Activated T-cell treated with anti-CD3 and anti-CD28 coated beads, Interleukin-2, amount 50 U/mL, for 1 hour (primary cell): ENCODE measurements at places on chromosomes 6 and 20.

- DNase-seq: no peak
Measured at GRCh38 chr6:109300874-109301273, 81.4 kb downstream of the CD164 start.

GRCh38 chr6:87074101-87074621, 20.7 kb downstream of the CGA start:
- DNase-seq: no peak

DNA sequence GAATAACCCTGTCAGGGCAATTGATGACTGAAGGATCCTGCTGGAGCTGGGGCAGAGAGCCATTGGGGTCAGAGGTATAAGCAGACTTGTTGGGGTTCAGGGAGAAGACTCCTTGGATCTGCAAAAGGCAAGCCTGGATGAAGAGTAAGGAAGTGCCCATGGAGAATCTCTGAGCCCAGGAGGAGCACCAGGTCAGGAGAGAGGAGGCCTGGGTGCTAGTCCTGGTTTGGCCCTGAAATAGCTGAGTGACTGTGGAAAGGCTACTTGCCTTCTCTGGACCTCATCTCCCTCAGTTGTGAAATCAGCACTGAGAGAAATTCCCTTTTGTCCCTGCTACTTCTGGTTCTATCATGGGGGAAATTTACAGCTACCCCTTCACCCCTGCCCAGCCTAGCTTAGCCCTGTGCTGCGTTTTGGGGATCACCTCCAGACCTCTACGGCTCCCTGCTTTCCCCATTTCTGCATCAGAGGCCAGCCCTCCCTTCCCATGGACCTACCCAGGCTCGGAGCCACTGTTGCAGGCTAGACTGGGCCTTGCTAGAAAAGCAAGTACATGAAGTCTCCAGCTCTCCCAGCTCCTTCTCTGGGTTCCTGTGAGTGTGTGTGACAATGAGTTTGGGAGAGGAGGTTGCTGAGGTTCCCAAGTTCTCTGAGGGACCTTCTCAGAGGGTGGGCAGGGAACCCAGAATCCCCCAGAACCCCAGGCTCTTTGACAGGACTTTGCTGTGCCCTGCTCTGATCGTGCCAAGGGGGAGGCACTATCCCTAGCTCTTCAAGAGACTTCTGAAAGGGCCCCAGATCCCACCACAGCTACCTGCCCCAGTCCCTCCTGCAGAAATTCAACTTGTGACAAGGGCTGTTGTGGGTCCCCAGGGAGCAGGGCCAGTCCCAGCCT, 2.3 kb upstream of the NCR2 start:
- DNase-seq: no peak

- DNase-seq: no peak
Measured at GRCh38 chr6:45686841-45687569, 309.3 kb upstream of the SUPT3H start.

DNA sequence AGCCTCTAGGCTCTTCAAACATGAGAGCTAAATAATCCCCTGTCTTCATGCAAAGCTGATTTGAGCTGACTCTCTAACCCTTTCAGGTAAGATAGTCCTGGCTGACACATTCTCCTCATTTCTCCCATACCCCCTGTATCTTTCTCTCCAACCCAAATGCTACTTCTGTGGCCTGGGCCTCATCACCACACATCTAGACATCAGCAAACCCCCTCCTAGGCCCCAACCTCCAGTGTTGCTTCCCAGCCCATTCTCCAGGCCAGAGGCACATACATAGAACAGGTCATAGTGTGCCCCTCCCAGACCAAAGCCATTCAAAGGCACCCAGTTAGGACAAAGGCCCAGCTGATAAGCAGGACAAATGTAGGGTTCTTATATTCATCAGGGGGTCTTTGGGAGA, 84.9 kb downstream of the ANKRD60 start:
- DNase-seq: no peak

- DNase-seq: peak; percentile 48
Measured at GRCh38 chr20:16434062-16434664, 139.1 kb downstream of the KIF16B start.

GRCh38 chr20:50815162-50815989, 20.5 kb downstream of the BCAS4 start:
- no peak for DNase-seq

DNA sequence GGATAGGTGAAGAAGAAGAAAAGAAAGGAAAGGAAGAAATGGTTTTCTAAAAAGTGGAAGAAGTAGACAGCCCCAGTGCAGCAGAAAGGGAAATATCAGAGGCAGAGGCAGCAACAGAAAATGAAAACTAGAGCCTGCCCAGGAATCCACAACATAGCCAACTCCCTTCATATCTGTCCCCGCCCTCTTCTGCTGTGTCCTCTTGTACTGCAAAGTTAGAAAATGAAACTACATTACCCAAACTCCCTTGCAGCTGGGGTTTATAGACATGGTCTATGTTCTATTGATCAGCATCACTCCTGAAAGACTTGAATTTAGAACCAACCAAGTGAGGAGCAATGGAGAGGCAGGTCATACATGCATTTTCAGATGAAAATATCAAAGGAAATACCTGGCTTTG, 200.5 kb upstream of the PHACTR1 start:
- DNase-seq: no peak

GRCh38 chr20:48262466-48262865, 477.2 kb upstream of the SULF2 start:
- DNase-seq: no peak

DNA sequence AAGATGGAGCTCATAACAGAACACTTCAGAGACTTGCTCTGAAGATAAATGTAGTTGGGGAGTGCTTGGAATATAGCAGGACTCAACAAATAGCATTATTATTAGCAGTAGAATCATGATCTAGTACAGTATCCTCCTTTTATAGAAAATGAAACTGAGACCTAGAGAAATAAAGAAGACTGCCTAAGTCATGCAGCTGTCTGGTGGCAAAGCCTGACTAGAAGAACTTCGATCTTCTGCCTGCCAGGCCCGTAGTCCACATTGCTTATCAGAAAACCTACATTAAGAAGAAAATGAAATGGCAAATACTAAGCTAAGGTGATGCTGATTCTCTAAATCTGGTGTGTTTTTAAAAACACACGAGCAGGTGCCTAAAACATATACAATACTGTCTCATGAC, 46.4 kb upstream of the DST start:
- DNase-seq: no peak

DNA sequence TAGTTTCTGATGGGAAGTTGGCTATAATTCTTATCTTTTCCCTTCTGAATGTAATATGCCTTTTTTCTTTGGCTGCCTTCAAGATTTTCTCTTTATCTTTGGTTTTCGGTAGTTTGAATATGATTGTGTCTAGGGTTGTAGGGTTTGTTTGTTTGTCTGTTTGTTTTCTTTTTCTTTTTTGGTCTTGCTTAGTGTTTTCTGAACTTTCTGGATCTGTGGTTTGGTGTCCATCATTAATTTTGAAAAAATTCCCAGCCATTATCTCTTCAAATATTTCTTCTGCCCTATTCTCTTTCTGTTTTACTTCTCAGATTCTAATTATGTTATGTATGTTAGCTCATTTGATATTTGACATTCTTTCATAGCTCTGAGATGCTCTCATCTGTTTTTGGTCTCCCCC, 79.4 kb downstream of the CHMP4B start:
- no peak for DNase-seq

DNA sequence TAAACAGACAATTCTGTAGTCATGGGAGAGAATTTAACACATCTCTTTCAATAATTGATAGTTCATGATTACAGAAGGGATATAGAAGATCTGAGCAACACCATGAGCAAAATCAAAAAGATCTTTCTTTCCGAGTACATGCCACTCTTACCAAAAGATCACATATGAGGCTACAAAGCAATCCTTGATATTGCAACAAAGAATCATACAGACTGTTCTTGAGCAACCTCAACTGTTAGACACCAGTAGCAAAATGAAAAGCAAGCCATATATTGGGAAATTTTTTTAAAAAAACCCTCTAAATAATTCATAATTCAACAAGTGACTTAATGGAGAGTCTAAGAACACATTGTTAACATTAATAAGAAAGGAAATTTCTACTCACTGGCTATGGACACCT, 3.6 kb upstream of the CD83 start:
- no peak for DNase-seq

DNA sequence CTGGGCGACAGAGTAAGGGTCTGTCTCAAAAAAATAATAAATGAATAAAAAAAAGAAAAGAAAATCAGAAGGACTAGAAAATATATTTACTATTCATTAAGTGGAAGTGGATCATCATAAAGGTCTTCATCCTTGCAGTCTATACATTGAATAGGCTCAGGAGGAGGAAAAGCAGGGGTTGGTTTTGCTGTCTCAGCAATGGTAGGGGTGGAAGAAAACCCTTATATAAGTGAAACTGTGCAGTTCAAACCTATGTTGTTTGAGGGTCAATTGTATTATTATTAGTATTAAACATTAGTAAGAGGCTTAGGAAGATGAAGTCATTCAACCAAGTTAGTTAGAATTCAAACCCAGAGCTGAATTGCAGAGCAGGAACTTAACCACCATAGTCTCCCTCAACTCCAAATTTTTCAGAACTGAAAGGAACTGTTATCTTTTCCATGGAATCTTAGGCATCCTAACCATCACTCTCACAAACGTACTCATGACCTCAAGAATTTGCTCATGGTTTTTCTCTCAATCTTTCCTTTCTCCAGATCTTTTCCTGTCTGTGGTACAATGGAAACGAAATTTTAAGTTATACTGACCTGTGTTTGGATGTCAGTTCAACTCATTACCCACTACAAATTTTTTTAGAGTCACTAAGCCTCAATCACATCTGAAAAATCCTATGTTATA, 7.7 kb upstream of the SMIM13 start:
- no peak for DNase-seq

DNA sequence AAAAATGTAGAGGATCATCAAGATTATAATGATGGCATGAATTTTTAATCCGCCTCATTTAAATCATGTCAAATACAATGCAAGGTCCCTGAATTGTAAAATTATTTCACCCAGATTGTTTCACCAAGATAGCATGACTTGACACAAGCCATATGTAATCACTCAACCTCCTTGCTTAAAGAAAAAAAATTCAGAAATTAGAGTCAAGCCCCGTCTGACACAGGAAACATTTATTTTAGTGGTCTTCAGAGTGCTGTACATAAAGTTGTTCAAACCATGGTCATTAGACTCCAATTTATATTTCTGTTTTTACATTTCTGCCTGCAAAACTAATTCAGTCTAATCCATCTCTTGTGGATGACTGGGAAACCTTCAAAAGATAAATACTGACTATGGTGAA, 200.2 kb downstream of the CBLN4 start:
- no peak for DNase-seq

DNA sequence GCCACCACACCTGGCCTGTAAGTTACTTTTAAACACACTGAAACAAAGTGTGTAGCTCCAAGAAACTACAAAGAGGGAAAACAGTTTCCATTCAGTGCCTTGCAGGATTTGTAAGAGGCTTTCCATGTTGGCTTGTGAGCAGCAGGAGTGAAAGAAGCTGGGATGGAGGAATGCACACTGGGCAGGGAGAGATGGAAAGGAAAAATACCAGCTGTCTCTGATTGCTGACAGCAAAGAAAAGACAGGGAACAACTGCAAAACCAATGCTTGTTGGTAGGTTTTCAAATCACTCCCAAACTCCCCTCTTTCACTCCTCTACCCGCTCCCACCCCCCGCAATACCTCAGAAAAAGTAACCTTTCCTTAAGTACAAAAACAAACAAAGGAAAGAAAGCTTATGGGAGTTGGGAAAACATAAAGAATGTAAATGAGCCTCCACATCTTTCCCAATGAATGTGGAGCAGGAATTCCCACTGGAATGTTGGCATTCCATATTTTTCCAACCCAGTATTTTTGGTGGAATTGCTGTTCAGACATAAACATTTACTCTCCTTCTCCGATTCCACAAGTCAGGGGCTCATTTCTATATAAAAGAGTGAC, 166.1 kb downstream of the THBS2 start:
- DNase-seq: no peak

GRCh38 chr6:93282521-93283031, 136.8 kb downstream of the EPHA7 start:
- no peak for DNase-seq

GRCh38 chr6:44366781-44367180, 20.7 kb upstream of the CDC5L start:
- no peak for DNase-seq

DNA sequence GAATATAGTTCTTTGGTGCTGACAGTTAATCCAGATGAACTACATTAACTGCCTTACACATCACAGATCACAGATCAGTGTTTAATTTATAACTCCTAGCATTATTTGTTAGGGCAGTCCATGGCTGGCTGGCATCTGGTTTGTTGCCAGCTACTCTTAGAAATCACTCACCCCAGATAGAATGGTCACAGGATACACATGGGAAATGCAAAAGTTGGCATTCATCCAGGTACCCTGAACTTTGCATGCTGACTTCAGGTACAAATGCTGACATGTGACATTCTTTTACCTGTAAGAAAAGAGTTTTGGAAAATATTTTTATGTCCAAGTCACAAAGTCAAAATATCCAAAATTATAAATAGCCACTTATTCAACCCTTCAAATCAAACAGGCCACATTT, 20.2 kb downstream of the FBXL4 start:
- DNase-seq: no peak

DNA sequence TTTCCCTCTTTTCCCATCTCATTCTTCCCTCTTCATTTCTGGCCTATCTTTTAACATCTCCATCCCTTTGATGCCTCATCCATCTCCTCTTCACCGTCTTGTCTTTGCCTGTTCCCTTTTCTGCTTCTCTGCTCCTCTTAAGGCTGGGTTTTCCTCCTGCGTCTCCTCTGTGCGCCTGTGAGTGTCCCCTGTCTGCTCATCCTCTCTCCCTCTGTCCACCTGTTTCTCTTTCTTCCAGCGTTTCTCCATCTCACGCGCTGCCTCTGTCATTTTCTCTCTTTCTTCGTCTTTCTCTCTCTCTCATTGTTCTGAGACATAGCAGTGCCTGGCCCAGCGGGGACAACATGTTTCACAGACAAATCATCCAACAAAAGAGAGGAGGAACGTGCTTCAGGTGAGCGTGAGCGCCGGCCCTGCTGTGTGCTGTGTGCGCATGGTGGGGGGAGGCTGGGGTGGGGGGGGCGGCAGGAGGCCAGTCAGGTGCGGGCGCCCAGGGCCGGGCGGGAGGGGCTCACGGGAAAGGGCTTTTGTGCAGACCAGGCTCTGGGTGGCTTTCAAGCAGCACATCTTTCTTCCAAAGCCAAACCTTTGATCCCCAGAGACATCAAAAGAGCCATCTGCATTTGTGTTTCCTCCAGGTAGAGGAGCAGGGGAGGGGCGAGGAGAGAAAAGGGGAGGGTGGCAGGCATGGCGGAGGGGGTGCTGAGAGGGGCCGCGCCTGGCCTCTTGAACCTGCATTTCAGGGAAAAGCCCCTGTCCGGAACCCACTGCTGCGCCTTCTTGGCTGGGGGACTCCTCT, 121.3 kb downstream of the VEGFA start:
- no peak for DNase-seq

DNA sequence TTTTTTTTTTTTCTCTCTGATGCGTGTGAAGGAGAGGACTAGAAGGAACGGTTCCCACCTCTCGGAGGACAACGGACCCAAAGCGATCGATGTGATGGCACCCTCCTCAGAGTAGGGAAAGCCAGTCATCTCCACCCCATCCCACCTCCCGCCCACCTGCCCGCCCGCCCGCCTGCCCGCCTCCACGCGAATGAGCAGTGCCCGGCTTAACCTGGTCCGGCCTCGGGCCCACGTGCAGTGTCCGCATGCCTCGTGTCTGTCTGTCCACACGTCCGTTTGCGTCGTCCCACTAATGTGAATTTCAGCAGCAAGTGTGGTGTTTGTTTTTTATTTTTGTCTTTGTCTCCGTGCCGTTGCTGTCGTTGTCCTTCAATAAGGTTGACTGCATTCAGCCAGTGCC, 42.1 kb upstream of the MYL9 start:
- no peak for DNase-seq
